ENCODE measurements at places on chromosomes 16 and 17.

- no peak for DNase-seq
Observed at GRCh38 chr17:55407641-55408566, 13.7 kb downstream of the MMD start.

GRCh38 chr17:41322094-41322902 lies 6.8 kb upstream of the KRTAP17-1 start:
- no peak for DNase-seq

- no peak for DNase-seq
Observed at GRCh38 chr16:14509055-14509454, 121.0 kb downstream of the PARN start.

- DNase-seq: no peak
Observed at GRCh38 chr17:4785311-4786105, 656 bp downstream of the VMO1 start.

GRCh38 chr16:81928975-81929374 lies 82.3 kb downstream of the SDR42E1 start:
- no peak for DNase-seq

- DNase-seq: no peak
Observed at GRCh38 chr16:90034504-90034903, 15.2 kb upstream of the DBNDD1 start.

DNA sequence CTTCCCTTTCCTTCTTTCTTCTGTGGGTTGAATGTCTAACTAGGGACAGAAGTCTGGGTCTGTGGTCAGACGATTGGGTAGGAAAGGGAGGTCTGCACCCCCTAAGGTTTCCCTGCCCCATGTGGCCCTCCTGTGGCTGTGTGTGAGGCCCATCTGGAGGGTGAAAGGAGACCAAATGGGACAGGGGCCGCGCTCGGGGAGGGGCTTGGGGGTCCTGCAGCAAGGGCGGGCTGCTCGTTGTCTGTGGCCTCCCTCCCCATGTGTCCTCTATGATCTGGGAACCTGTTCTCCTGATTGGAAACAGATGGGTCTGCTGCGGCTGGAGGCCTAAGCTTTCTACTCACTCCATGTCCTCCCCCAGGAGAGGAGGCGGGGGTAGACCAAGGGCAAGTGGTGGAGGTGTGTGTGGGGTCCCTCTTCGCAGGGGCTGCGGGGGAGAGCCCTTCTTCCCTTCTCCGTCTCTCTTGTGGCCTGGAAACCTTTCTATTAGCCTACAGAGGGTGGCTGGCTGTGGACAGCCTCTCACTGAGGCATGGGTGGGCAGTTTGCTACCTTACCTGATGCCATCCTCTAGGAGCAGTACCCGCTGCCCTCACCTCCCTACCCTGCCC lies 18.6 kb downstream of the IGFBP4 start:
- no peak for DNase-seq

- DNase-seq: no peak
Observed at GRCh38 chr16:2963723-2964474, at the start of gene KREMEN2. TSS of gene KREMEN2 (plus strand) at chr16:2964275. CDS start at chr16:2964521, 246 bp downstream.

GRCh38 chr17:63445571-63445953 lies 544 bp downstream of the CYB561 start:
- DNase-seq: no peak

DNA sequence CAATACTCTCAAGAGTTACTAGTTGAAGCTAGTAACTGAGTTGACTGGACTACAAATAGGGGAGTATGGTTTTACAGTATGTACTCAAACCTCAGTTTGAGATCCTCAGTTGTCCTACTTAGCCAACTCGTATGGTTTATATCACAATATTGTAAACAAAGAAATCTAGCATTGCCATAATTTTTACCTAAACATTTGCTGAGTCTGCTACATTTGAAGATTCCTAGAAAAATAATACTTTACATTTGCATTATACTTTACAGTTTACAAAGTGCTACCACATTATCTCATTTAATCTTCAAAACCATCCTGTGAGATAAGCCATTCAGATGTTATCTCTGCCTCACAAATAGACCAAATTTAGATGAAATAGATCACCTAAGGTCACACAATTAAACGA lies 16.3 kb downstream of the CBX1 start:
- no peak for DNase-seq

- DNase-seq: no peak
Observed at GRCh38 chr17:50556803-50557202, 3.7 kb upstream of the CACNA1G start.

- DNase-seq: no peak
Observed at GRCh38 chr17:36885153-36885735, 52.0 kb upstream of the LHX1 start.

DNA sequence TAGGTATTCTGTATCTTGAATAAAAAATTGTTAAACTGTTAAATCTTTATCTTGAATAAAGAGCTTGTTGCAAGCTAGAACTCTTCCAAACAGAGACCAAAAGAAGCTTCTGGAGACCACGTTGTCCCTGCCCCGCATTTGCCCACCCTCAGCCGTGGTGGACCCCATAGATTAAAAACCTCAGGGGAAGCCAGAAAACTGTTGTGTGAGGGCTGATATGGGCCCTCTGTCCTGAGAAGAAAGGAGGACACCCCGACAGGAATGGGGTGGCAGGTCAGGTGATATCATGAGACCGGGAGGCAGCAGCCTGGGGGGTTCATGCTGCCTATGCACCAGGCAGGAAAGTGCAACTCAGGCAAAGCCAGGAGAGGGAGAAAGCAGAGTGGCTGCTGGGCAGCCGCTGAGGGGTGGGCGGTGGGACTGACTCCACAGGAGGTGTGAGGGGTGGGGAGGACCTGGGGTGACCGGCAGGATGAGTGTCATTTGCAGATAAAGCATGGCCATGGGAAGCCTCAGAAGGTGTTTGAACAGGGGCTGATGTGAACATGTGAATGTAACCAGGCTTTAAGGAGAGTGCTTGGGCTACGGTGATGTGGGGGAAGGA lies 147.8 kb downstream of the IRF8 start:
- no peak for DNase-seq

DNA sequence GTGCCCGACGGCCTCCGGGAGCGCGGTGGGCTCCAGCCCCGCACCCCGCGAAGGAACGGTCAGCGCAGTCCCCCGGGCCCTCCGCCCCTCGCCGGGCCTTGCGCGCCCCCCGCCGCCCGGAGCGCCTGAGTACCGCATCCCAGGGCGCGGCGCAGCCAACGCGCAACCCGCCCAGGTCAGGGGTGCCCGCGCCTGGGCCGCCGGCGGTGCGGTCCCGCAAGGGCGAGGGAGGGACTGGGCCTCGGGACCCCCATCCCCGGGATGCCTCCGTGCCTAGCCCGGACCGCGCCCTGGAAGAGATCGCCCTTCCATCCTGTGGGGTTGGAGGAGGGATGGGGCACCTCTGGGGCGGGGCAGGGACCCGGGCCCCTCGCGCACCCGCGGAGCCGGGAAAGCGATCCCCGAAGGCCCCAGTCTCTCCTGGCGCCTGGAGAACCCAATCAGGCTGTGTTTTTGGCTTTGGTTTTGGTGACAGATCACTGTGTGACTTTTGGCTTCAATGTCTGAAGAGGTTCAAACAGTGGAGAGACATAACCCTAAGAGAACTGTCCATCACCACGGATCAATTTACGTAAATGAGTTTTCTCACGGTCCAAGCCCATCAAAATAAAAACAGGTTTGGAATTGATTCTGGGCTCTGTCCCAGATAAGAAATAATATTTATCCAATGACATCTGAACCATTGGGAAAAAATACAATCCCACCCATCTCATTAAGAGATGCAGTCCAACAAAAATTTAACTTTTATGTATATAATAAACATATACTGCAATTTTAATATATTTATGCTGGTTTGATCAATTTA lies 17.8 kb downstream of the ENPP7 start:
- no peak for DNase-seq

GRCh38 chr17:40466298-40466971 lies 23.2 kb downstream of the IGFBP4 start:
- no peak for DNase-seq

DNA sequence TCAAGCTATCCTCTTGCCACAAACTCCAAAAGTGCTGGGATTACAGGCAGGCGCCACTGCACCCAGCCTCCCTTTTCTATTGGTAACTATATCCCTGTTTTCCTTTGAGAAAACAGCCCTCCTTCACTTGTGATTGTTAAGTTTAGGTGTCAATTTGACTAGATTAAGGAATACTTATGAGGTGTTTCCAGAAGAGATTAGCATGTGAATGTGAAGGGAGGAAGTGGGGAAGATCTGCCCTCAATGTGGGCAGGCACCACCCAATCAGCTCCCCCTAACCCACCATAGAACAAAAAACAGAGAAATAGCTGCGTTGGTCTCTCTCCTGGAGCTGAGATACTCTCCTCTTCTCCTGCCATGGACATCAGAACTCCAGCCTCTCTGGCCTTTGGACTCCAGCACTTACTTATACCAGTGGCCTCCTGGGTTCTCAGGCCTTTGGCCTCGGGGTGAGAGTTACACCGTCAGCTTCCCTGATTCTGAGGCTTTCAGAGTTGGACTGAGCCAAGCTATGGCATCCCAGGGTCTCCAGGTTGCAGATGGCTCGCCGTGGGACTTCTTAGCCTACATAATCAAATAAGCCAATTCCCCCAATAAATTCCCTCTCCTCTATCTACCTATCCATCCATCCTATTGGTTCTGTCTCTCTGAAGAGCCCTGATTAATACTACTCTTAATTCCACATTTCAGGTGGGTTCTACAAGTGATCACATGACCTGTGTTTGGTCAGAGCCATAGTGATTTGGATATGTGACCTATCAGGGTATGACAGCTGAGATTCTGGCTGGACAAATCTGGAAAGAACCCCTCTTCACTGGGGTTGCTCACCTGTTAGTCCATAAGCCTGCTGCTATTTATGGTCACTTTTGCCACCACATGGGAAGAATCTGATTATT lies 12.0 kb upstream of the STAT3 start:
- no peak for DNase-seq

GRCh38 chr16:65988024-65988595 lies 378.4 kb upstream of the CDH5 start:
- DNase-seq: no peak

GRCh38 chr17:80987941-80988461 lies 3.6 kb upstream of the CHMP6 start:
- no peak for DNase-seq

GRCh38 chr17:22517716-22518115 lies 825.4 kb downstream of the KCNJ18 start:
- DNase-seq: no peak

DNA sequence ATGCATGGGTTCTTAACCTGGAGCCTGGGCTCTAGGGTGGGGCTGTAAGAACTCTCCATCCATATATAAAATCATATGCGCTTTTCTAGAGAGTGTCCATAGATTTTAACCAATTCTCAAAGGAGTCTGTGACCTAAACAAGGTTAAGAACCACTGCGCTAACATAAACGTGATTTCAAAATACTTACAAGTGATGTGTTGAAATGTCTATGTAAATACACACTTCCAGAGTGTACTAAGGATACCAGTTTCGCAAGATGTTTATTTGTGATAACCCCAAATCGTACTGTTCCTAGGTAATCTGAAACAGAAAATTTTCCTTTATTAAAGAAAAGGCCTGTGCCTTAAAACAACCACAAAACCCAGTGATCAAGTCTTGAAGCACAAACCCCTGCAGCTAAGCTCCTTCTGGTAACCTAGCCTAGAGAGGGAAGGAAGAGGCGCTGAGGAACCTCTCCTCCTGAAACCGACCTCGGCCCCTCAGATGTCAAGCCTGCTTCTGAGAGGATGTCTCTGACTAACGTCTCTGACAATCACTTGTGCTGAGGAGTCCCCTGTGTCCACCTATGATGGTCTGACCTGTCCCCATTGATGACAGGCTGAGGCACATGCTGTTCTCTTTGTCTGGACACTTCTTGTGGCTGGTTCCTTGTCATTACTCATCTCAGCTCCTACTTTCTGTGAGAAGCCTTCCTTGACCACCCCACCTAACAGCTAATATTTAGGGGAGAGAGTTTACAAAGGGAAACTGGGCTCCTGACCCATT lies 32.2 kb downstream of the SNN start:
- no peak for DNase-seq
